ENCODE measurements at places on chromosomes 7 and 10.

DNA sequence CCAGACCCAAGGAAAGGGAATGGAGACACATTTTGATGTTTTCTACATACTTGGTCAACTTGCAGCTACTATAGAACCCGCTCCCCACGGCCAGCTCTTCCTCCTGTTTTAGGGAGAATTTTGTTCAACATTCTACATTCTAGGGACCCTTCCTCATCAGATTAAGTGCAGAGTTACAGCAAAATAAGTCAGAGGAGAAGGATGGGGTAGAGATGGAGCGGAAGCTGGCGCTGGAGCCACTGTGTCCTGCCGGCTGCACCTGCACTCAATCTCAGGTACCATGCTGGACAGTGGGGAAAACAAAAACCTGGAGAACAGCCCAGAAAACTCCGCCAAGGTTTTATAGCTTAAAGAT lies 79.4 kb upstream of the EN2 start:
- no peak for DNase-seq

- no peak for DNase-seq
These were observed 42.4 kb upstream of the GPR22 start for GRCh38 chr7:107427462-107427861.

DNA sequence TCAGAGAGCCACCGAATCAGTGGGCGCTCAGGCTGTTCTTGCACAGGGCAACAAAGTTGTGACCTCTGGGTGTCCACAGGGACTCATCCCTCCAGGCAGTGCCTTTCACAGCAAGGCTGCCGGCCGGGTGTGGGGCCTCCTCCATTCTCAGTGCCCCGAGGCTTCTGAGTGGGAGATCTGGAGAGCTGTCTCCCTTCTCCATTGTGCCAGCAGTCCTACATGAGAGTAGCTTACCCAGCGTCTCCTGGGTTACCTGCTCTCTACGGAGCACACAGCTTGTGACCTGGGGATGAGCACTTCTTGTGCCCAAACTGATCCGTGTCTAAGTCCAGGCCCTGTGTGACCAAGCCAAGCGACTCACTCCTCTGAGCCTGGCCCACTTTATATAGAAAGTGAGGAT lies 240.9 kb upstream of the GRB10 start:
- DNase-seq: no peak

- no peak for DNase-seq
These were observed 104.2 kb downstream of the GALNT11 start for GRCh38 chr7:152129682-152130081.

GRCh38 chr7:19900118-19900517 lies 126.7 kb upstream of the TMEM196 start:
- no peak for DNase-seq

DNA sequence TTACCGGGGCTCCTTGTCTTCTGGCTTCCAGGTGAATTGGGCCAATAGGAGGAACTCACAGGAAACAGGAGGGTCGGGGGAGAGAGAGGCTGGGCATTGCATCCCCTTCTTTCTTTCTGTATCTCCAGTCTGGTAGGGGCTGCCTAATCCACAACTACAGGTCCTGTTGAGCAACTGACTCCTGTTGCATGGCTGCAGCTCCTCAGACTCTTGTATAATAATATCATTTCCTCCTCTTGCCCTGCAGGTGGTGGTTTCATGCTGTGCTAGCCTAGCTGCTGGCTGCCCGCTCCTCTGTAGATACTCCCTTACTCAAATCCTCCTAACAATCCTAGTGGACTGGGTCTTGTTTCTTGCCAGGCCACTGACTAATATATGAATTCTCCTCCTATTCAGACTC lies 276.5 kb upstream of the SMIM30 start:
- DNase-seq: no peak

DNA sequence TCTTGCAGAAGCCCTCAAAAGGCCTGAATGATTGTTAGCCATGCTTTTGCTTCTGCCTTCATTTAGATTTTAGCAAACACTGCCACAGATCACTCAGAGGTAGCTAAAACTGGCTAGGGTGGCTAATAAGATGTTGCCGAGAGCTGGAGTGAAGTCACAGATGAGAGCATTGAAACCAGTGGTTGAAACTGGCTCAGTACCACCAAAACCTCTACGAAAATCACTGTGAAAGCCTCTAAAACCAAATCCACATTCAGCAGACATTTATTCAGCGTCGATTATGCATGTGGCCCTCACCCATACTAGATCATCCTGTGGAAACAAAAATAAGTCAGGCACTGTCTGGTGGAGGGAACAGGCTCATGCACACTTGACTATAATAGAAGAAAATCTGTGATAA lies 50.8 kb downstream of the PIK3CG start:
- DNase-seq: peak; percentile 22

GRCh38 chr7:24456526-24457218 lies 116.6 kb upstream of the PALS2 start:
- DNase-seq: no peak

GRCh38 chr10:31947144-31947926 lies 18.7 kb upstream of the ARHGAP12 start:
- DNase-seq: no peak

DNA sequence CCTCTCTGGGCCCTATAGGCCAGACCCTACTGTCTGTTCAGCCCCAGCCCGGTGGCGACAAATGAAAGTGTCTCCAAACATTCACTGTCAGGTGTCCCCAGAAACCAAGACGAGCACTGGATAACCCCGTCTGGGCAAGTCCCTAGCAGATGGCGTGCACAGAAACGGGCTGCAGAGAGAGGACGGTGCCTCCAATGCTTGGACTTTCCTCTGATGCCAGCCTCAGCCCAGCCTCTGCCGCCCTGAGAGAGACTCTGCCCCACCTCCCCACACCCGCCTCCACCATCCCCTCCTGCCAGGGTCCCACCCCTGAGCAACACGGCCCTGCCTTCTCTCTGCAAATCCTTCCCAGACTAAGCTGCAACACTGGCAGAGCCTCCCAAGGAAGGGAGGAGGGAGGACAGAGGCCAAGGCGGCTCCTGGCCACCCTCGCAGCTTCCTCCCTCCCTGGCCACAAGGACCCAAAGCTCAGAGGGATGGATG lies 7.4 kb upstream of the LFNG start:
- no peak for DNase-seq

DNA sequence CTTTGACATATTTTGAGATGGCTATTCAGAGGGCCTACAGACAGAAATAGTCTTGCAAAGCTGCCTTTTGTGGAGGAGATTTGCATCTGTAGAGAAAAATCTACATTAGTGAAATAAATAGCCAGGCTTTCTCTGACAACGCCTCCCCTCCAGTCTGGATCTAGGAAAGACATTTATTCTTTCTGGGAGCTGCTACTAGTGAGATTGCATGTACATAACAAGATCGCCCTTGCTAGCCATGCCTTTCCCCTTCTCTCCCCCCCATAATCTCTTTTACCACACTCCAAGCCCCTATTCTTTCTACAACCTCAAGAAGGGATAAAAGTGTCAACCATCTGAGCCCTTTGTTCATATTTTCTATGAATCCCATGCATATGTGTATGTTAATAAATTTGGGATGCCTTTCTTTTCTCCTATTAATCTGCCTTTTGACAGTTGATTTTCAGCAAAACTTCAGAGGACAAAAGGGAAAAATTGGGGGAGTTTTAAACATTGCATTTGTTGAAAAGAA lies 194.2 kb downstream of the SNX13 start:
- DNase-seq: no peak

- DNase-seq: no peak
These were observed 61.5 kb downstream of the CPVL start for GRCh38 chr7:29084832-29085231.

GRCh38 chr7:142413280-142414000 lies 155.6 kb upstream of the PRSS58 start:
- no peak for DNase-seq

DNA sequence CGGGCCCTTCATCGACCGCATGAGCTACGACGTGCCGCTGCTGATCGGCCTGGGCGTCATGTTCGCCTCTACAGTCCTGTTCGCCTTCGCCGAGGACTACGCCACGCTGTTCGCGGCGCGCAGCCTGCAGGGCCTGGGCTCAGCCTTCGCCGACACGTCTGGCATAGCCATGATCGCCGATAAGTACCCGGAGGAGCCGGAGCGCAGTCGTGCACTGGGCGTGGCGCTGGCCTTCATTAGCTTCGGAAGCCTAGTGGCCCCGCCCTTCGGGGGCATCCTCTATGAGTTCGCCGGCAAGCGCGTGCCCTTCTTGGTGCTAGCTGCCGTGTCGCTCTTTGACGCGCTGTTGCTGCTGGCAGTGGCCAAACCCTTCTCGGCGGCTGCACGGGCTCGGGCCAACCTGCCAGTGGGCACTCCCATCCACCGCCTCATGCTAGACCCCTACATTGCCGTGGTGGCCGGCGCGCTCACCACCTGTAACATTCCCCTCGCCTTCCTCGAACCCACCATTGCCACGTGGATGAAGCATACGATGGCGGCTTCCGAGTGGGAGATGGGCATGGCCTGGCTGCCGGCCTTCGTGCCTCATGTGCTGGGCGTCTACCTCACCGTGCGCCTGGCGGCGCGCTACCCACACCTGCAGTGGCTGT lies 1.2 kb downstream of the SLC18A3 start:
- no peak for DNase-seq

DNA sequence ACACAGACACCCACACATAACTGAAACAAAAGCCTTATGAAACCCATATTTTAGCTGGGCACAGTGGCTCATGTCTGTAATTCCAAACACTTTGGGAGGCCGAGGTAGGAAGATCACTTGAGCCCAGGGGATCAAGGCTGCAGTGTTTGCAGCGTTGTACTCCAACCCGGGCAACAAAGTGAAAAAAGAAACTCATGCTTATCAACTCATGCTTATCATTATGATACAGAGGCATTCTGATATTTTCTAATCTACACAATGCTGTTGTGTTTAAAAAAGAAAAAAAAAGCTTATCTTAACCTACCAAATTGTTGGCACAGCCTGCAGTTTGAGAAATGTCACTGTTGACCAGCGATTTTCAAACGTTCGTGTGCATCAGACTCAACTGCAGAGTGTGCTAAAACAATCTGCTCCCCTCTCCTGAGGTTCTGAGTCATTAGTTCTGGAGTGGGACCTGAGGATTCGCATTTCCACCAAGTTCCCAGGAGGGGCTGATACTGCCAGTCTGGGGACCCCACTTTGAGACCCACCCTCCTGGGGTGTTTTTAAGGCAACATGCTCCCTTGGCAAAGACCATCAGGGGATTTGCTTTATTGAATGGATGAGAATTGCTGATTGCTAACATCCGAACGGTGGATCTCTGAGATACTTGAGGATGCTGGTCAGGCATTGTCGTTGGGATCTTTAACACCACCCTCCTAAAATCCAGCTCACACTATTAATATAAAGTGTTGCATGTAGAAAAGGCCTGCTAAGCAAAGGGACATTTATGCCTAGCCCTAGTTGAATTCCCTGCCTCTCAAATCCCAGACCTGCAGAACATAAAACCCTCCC lies 16.2 kb downstream of the CHST3 start:
- no peak for DNase-seq

DNA sequence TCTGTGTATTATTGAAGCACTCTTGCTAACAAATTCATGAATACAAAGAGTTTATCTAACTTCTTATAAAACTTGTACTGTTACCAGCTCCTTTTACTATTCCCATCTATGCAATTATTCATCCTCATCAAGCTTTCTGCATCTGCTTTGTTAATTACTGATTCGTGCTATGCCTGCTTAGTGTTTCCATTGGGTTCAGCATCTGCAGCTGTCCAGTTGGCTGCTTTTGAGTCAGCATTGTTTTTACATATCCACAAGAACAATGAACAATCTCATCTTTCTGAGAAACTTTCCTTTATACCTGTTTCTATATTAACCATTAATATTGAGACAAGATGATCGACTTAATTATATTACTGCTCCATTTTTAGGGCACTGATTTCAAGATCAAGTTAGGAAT lies 19.6 kb upstream of the ANLN start:
- DNase-seq: no peak

- DNase-seq: no peak
These were observed 29.1 kb upstream of the EPC1 start for GRCh38 chr10:32376097-32376496.

- no peak for DNase-seq
These were observed 37.9 kb upstream of the ANKRD1 start for GRCh38 chr10:90958781-90959180.

GRCh38 chr10:43115881-43116595 lies 22.2 kb upstream of the CSGALNACT2 start:
- no peak for DNase-seq

DNA sequence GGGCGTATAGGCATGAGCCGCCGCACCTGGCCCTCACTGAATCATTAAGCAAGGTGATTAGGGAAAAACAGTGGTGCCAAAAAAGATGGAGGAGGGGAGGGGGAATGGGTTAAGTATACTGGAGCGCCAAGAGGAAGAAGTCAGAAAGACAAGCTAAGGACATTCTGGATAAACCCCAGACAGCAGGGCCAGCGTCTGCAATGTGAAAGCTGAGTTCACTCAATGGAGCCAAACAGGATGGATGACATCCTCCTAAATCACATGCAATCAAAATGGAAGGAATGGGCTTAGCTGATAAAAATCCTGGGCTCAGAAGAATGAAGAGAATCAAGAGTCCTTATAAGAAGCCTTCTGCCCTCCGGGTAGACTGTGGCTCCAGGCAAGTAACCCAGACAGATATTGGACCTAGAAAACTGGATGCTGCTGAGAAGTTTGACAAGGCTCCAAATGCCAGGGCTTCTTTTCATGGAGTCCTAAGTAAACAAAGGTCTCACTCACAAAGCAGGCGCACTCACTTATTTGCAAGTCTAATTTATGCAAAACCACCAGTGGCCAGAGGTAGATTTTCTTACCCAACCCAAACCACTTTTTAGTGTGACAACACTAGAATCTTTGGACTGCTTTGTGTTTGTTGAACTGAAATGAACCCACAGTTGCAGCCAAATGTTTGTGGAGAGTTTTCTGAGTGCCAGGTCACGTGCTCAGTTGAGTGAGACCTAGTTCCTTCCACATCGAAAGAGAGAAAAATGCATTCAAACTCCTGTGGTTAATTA lies 519.1 kb upstream of the AUTS2 start:
- no peak for DNase-seq

- no peak for DNase-seq
These were observed 112.6 kb downstream of the SH3PXD2A start for GRCh38 chr10:103742824-103743223.
